NCI-H446 treated with DMSO at 0.1 percent for 48 hours (cell line): ENCODE measurements at places on chromosomes 16 and 17.

DNA sequence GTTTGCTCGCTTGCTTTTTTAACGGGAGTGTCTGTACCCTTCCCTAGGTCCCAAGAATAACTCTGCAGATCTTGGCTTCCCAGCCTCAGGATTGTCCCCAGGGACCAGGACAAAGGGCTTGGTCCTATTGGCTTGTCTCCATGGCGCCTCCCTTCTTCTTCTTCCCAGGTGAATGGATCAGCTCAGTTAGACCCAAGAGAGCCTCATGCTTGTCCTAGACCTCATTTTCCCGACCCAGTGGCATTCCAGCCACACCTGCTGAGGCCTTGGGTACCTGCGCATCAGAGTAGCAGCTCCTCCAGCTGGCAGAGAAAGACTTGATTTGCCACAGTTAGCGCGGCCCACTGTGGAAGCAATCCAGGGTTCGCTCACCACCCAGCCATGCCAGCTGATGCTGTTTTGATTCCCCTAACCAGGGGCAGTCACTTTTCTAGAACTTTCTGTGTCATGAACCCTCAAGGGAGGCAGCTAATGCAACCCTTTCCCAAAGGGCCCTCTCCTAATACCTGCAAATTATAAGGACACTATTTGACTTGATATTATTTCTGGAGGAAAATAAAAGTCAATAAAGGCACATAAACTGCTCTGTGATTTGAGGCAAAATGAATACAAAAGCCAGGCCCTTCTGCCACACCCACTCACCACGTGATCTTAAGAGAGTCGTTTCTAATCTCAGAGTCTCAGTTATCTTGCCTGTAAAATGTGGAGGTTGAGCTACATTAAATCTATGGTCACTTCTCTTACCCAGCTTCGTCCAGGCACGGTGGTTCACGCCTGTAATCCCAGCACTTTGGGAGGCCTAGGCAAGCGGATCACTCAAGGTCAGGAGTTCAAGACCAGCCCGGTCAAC is 13.9 kb downstream of the GPR142 start:
- no peak for DNase-seq

DNA sequence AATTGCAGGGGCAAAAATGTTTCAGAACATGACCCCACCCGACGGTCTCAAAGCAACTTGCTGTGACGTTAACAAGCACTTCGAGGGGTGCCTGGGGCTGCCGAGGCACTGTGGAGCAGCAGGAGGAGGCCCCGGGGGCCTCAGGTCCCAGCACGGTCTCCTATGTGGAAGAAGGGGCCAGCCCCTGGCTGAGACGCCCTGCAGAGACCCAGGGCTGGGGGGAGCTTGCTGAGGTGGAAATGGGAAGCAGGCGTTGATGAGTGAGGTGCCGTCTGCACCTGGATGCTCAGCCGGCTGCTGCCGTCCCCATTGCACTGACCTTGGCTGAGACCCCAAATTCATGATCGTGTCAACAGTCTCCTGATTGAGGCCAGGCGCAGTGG is 46.5 kb downstream of the NT5M start:
- no peak for DNase-seq

DNA sequence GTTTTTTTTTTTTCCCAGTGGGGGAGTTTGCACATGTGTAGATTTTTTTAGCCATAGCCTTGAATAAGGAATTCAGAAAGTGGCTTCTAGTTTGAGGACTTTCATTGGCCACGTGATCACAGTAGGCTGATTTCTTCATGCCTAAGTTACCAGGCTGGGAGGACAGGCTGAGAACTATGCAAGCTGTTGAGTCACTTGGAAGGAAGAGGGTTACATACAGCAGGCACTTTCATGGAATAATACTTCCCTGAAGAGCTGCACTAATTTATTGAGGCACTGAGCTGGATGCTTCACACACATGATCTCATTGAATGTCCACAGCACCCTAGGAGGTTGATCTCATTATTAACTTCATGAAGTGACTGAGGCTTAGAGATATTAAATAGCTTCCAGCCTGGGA is 22.8 kb downstream of the PRKCB start:
- DNase-seq = no peak

GRCh38 chr16:8026450-8026849 is 563.9 kb downstream of the TMEM114 start:
- no peak for DNase-seq

- no peak for DNase-seq
These were observed 51.5 kb downstream of the GNAO1 start for GRCh38 chr16:56242740-56243139.

GRCh38 chr17:40072040-40072734 is 9.4 kb downstream of the THRA start:
- peak; percentile 60 for DNase-seq

DNA sequence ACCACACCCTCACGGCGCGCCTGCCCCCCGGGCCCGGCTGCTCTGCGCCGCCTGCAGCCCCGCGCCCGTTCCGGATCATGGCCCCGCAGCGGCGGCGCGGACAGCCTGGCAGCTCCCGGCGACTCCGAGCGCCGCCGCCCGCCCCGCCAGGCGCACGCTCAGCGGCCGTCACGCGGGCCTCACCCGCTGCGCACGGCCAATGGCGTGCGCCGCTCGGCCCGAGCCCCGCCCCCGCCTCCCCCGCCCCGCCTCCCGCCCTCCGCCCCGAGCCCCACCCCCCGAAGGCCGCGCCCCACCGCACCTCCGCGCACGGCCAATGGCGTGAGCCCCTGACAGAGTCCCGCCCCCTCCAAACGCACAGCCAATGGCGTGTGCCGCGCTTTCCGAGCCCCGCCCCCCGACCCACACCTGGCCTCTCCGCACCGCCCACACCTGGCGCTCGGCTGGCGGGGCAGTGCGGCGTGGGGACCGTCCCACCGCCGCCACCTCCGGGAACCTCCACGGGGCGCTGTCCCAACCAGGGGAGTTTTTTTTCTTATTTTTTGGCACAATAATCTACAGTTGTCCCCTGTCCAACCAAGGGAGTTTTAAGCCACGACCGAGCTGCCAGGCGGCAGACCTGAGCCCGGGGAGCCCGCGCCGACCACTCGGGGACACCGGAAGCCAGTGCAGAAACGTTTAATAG is at the start of gene PCYT2:
Gene PCYT2 (minus strand): TSS at position 123 of the 685 bp plus-strand sequence. CDS start 44 bp downstream, at position 79.
- DNase-seq = peak; percentile 67

DNA sequence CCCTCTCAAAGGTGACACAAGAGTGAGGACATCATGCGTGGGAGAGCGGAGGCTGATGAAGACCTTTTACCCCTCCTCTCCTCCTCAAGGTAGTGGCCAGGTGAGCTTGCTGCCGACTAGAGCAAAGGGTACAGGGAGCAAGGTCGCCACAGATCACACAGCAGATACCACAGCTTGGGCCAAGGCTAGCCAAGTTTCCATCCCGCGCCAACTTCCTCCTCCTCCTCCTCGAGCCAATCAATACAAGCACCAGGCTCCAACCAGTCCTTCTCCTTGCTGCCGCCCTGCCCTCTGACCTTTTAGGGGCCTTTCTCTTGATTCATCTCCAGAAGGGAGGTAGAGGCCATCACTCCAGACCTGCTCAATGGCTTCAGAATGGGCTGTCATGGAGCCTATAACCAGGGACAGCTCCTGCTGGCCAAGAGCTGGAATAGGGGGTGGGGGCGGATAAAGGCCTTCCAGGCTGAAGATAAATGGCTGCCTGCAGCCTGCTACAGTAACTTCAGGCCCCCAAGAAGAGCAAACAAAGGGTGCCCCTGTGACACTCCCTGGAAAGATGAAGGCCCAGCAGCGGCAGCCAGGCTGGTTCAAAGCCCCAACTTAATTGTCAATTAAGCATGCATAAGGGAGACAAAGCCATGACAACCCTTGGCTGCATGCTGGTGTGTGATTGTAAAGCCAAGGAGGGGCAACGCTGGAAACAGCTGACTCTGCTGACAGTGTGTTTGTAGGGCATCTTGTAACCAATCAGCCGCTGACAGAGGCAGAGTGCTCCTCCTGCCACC is 17.8 kb downstream of the HNF1B start:
- no peak for DNase-seq

GRCh38 chr17:63150994-63151464 is 185.0 kb downstream of the TANC2 start:
- DNase-seq = peak; percentile 65

DNA sequence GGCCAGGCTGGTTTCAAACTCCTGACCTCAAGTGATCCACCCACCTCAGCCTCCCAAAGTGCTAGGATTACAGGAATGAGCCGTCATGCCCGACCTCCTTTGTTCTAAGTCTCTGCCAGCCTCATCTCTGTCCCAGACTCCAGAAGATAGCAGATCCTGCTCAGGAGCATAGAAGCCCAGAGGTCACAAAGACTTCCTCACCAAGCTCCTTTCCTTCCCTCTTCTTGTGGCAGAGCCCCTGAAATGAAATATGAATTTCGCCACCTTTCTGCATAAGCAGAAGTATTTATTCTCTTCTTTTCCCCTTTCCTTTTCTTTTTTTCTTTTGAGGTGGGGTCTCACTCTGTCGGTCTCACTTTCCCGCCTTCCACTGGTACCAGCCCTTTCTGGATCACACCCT is 11.5 kb upstream of the PIPOX start:
- DNase-seq = no peak

- DNase-seq = no peak
These were observed 1.2 kb upstream of the METTL26 start for GRCh38 chr16:637081-638018.

GRCh38 chr16:3282103-3282729 is 1.1 kb upstream of the ZNF263 start:
- peak; percentile 53 for DNase-seq

GRCh38 chr16:78252757-78253156 is 153.3 kb downstream of the WWOX start:
- DNase-seq = no peak

DNA sequence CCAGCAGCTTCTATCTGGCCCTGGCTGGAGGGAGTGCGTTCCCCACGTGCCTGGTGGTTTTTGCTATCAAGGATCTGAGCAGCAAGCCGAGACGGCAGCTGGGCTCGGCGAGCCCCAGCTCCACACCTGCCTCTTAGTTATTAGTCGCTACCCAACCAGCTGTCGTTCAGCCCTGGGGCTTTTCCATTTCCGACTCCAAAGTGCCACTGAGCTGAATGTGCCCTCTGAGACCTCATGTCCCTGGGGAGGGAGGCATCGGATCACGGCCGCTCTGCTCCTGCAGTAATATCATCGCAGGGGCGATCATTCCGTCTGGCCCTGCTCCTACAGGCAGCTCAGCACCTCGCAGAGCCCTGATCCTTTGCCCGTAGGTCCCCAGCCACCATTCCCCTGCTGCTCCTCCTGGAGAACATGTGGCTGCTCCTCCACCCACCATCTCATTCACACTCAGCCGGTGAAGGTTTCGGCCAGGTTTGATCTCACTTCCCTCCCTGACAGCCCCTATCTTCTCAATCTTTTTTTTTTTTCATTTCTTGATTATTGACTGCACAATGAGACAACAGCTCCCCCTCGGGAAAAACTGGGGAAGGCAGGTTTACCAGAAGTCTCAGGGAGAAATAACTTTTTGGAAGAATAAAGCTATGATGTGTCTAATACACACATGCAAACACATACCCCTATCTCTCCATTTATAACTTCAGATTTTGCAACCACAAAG is 86.7 kb downstream of the ZFHX3 start:
- no peak for DNase-seq

DNA sequence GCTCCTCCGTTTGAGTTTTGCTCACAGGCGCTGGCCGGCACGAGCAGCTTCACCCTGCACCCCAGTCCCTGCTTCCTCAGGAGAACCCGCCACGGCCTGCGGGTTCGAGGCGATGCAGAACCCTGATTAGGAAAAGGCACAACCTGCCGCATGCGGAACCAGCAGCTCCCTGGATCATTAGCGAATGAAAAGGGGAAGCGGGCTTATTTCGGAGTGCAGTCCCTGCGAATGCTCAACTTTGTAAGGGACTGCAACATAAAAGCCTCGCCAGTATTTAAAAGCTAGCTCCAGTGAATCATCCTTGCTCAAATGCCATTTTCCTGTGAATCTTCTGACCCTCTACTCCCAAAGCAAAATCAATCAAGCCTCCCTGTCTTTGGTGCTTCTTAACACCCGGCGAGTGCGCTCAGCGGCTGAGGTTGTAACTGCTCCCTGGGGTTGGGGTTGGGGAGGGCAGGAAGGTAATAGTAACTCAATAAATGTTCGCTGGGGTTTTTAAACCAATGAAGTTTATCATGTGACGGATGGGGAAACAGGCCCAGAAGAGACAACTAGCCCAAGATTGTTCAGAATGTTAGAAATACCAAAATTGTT is 678 bp upstream of the AKAP10 start:
- no peak for DNase-seq

- DNase-seq = no peak
These were observed 3.7 kb upstream of the VAT1L start for GRCh38 chr16:77784441-77785372.

- DNase-seq = no peak
These were observed 81.1 kb downstream of the MAF start for GRCh38 chr16:79519448-79519847.

GRCh38 chr17:55420067-55420775 is 1.4 kb downstream of the MMD start:
- DNase-seq = no peak

DNA sequence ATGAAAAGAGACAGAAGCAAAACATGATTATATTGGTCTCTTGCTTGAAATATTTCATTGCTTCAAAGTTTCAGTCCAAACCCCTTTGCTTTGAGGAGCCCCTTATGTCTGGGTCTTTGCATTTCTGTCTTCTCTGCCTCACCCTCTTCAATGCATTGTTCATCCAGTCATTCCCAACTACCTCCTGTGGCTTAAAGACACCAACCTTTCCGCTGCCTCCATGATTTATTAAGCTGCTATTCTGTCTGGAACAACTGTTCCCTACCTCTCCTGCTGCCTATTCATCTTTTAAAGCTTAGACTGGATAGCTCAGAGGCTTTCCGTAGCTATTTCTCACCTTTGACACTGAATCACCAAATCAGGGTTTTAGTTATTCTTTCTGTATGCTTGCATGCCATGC is 2.3 kb downstream of the KRTAP3-2 start:
- DNase-seq = no peak

DNA sequence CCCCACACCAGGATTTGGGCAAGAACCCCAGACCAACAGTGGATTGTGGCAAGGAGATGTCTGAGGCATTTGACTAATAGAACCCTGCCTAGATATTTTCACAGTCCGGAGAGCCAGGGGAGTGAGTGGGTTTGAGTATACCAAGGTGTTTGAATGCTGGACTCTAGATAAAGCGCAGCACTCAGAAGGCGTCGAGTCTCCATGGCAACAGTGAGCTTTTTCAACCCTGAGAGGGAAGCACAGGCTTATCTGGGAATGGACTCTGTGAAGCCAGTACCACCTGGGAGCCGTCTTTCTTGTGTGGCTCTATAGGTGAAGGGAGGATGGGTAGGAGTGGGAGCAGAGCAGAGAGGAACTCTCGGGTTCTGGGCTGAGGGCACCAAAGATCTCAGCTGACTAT is 147.0 kb downstream of the SHISA6 start:
- no peak for DNase-seq

GRCh38 chr17:73135766-73136165 is 29.0 kb upstream of the SSTR2 start:
- DNase-seq = no peak

- DNase-seq = no peak
These were observed 3.2 kb upstream of the EXOSC6 start for GRCh38 chr16:70254965-70255286.
